Neural progenitor cell (in vitro differentiated cells): ENCODE measurements at places on chromosomes 4 and X. TPM values are rescaled to one million over a fixed set of nuclear protein-coding genes. Genes with fewer than 3 reads are reported as not detected.
A peak's percentile ranks its signal among the peaks of the same experiment; 100 is the strongest.

CTSO gene
- 3.2 and 3.9 TPM in 2 replicates for total RNA-seq

- no peak overlapping the region for H3K4me3 ChIP-seq
- H3K36me3 ChIP-seq: no peaks in the 10 kb centered on the region
- H3K4me1 ChIP-seq: no peaks in the 10 kb centered on the region
- H3K27ac ChIP-seq: no peak overlapping the region
- no peaks in the 10 kb centered on the region for H3K27me3 ChIP-seq
Measured at GRCh38 chr4:3193531-3194203, 55.3 kb upstream of the MSANTD1 start.

DNA sequence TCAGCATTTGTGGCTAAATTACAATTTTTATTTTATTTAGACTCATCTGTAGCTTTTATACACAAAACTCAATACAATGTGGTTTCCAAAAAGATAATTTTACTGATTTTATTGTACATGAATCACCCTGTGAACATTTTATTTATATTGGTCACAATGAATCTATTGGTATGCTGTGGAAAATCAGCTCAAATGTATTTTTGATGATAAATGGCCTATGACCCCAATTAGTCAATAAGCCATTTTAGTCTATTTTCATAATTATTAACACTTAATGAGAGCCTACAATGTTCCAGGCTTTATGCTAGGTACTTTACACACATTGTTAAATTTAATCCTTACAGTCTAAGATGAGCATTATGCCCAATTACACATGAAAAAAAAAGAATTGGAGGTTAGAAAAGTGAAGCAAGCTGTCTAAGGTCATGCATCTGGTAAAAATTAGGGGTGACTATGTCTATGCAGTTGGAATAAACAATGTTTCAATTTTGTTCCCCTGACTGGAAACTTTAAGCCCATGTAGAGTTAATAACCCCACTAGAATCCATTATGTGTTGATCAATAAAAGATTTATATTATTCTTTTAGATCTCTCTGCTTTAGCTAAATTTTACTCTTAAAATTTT is 344.7 kb downstream of the PABPC4L start:
- H3K4me3 ChIP-seq: no peak overlapping the region
- H3K36me3 ChIP-seq: no peaks in the 10 kb centered on the region
- no peak for DNase-seq

- DNase-seq: no peak
- H3K27ac ChIP-seq: no peak overlapping the region
- H3K4me1 ChIP-seq: peaks cover 15% of the 10 kb centered on the region
- no peaks in the 10 kb centered on the region for H3K27me3 ChIP-seq
- H3K36me3 ChIP-seq: no peaks in the 10 kb centered on the region
Measured at GRCh38 chr4:175380841-175381240, 431.2 kb downstream of the GPM6A start.

DNA sequence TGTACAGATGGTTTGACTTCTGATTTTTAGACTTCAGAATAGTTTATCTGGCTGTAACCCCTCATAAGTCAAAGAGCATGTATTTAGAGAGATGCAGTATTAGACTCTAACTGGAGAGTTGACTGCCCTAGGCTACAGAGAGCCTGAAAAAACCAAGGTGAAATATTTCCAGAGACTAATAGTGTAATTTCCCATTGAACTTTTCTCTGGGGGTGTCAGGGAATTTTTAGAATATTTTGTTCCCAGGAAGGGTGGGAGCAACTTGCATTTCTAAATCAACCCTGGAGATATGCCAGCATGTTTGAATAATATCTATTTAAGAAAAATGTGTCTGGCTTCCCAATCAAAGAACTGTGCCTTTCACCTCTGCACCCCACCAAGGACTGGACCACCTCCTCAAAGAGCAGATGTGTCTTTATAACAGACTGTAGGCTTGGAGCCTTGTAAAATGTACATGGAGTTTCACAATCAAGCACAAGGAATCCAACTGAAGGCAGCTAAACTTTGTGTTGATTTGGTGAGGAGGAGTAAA is 2.0 kb downstream of the ANXA3 start:
- peaks cover 46% of the 10 kb centered on the region for H3K27me3 ChIP-seq
- H3K4me1 ChIP-seq: peaks cover 8% of the 10 kb centered on the region
- no peak overlapping the region for H3K27ac ChIP-seq
- H3K36me3 ChIP-seq: no peaks in the 10 kb centered on the region

CASP6 gene
- total RNA-seq: 33.0 and 37.2 TPM in 2 replicates

- no peaks in the 10 kb centered on the region for H3K4me1 ChIP-seq
- H3K4me3 ChIP-seq: no peak overlapping the region
- no peaks in the 10 kb centered on the region for H3K36me3 ChIP-seq
- no peak for DNase-seq
- no peak overlapping the region for H3K27ac ChIP-seq
Measured at GRCh38 chr4:146040623-146041022, 102.0 kb upstream of the ZNF827 start.

STK32B gene
- 2.5 and 2.6 TPM in 2 replicates for total RNA-seq

- H3K36me3 ChIP-seq: no peaks in the 10 kb centered on the region
- no peaks in the 10 kb centered on the region for H3K4me1 ChIP-seq
- peak overlapping the region; percentile 44 for H3K4me3 ChIP-seq
- no peak overlapping the region for H3K27ac ChIP-seq
- DNase-seq: no peak
Measured at GRCh38 chr4:101791182-101791558, 640 bp downstream of the BANK1 start.
